Stimulated activated CD4-positive, alpha-beta T cell treated with anti-CD3 and anti-CD28 coated beads, Interleukin-1b, Interleukin-23, amount 100 ng/mL, for 48 hours (primary cell): ENCODE measurements at places on chromosomes 13 and 19.

DNA sequence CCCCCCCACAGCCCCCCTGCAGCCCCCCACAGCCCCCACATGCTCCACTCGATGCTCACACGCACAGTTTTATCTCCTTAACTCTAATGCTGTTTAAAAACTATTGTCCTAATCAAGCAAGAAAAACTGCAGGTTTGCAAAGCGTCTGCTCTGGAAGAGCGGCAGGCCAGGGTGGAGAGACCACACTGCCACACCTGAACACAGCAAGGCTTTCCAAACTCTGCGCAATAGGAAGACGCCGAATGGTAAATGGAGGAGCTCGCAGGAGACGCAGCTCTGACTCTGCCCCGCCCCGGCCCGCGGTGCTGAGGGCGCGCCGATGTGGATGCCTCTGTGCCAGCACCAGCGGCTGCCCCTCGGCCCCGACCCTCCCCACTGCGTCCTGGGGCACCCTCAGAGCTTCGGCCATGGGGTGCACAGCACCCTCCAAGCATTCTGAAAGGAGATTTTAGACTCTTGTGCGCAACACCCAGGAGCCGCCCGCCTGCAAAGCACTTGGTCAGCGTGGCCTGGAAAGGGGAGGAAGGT lies 32.4 kb downstream of the RASA3 start:
- DNase-seq, result no peak

DNA sequence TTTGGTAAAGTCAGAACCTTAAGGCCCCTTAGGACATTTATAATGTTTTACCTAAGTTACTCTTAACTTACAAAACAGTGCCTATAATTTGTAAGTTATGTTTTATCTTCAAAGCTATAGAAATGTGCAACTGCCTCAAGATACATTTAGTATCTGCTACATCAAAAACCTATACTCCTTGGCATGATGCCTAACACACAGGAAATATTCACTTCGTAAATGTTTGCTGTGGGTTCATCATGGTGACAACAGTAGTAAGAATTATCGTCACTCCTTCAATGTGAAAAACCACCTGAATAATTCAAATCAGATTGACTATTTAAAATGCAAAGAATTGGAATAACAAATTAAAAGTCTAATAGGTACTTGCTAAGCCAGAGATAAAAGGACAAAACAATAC lies 184.1 kb downstream of the DIAPH3 start:
- DNase-seq, result no peak

- no peak for DNase-seq
Measured at GRCh38 chr19:10965398-10965797, 4.6 kb downstream of the SMARCA4 start.

- no peak for DNase-seq
Measured at GRCh38 chr13:60957816-60958215, 457.8 kb downstream of the PCDH20 start.

DNA sequence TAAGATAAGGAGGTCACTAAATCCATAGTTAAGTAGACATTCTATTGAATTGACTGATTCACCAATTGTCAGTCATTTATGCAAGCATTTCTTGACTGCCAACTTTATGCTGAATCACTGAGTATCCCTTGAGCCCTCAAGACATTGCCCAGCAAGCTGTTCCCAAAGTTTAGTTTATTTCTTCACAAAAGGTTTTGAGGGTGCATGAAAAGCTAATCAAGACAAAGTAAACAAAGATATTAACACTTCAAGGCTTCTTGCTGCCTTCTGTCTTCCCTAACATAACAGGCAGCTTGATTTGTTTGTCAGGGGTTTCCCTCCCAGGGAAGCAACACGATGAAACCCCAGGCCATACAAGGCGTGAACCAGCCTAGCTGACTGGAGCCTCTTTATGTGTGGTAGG lies 374.4 kb downstream of the SPRY2 start:
- DNase-seq, result no peak

- DNase-seq, result no peak
Measured at GRCh38 chr19:7641290-7642276, 4.7 kb downstream of the STXBP2 start.

DNA sequence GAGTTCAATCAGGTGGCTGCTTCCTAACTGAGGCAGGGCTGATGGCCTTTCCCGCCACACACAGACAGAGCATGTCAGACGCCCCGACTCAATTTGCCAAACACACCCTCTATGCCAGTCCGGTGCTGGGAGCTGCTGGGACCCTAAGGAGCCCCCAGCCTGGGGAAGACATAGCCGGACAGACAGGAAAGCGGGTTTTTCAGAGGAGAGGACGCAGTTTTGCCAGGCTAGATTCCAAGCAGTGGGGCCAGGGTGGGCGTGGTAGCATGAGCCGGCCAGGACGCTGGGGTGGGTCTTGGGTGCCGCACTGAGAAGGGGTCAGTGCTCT lies 19.8 kb downstream of the MAST3 start:
- no peak for DNase-seq

DNA sequence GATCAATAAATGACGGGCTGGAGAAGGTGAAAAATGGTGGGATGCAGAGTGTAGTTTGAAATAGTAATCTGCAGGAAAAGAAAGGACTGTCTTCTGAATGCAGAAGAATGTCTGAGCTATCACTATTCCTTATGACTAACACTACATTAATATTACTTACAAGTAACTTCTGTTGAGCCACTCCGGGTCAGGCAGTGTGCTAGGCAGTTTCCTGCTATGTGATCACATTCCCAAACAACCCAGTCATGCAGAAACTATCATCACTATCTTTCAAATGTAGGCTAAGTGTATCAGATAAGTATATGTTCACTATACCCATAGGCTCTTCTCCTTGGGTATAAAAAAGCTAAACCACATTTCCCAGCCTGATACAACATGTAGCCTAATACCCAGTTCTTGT lies 6.6 kb downstream of the ZNF599 start:
- no peak for DNase-seq

- DNase-seq, result no peak
Measured at GRCh38 chr13:85582890-85583289, 216.3 kb downstream of the SLITRK6 start.

- DNase-seq, result no peak
Measured at GRCh38 chr19:36401475-36401874, 17.0 kb downstream of the ZFP82 start.

DNA sequence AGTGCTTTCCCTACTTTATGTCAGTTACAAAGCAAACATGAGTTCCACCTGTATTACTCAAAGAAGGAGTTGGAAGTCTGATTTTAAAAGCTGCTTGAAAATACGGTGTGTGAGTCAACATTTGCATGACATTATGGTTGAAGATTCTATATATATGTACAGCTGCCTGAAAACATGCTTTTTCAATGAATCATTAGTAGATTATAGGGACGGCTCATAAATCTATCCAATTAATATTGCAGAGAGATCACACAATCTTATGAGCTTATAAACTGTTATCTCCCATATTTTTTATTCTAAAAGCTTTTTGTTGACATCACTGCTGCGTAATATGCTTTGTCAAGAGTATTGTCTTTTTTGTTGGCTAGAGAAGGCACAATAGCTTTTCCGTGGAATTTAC lies 873.8 kb downstream of the SLITRK6 start:
- DNase-seq, result no peak

DNA sequence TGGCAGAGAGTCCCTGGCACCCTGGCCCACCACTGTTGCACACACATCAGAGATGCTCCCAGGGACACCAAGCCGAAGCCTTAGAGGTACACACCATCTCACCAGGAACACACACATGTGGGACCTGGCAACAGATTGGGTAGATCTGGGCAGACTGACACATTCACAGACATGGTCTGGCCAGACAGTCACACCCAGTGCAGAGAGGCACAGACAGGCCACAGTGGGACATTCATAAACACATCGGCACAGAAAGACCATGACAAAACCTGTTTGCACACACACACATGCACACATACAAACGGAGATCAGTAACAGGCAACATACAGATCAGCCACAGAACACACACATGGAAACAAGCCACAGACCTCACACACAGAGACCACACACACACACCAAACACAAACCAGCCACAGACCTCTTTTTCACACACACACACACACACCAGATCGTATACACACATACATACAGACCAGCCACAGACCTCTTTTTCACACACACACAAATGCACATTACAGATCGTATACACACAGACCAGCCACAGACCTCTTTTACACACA lies 6.3 kb upstream of the JUNB start:
- DNase-seq, result no peak

DNA sequence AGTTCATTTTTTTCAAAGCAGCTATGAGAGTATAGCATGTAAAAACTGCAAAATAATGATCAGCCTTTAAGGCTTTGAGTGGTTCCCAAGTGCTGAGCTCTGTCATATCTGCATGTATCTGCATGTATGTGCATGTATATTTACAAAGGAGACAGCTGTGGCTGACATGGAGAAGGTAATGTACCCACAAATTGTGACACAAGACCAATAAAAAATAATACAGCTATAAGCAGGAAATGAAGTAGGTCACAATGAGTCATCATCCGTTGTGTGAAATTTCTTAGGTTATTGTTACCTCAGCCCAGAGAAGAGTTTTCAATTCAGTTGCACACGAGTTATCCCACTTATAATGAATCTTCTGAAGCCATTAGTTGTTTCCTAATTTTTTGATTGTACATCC lies 60.9 kb upstream of the MED4 start:
- no peak for DNase-seq

- DNase-seq, result no peak
Measured at GRCh38 chr13:104871456-104871855, 1664.0 kb downstream of the EFNB2 start.

GRCh38 chr13:109809216-109809932 lies 23.0 kb upstream of the IRS2 start:
- DNase-seq, result no peak

DNA sequence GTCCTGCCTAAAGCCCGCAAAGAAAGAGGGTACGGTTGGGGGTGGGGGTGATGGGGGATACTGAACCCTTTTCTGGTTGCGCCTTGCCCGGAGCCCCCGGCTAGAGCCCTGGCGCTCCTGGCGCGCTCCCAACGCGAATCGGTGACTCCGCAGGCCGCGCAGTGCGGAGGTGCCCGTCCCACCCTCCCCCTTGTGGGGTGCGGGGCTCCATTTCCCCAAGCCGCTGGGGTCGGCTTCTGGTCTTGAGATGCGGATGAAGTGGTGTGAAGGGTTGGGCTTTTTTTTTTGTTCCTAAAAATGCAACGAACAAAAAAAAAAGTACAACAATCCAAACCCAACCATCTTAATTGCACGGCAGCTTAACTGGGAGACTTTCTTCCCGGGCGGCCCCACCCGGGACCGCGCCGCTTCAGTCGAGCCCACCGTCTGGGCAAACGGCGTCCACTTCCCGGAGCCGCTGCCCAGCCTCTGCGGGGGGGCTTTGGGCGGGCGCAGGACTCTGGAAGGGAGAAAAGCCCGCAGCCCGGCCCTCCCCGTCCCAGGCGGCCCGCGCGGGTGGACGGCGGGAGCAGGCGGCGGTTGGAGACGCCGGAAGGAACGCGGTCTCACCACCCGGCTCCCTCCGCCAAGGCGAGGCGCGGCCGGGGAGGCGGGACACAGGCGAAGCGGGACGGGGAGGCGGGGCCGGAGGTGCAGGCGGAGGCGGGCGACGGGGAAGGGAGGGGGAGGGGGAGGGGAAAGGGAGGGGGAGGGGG lies 504 bp upstream of the TRIM13 start:
- peak; percentile 88 for DNase-seq

GRCh38 chr19:38730731-38731589 lies 13.3 kb downstream of the CAPN12 start:
- no peak for DNase-seq

GRCh38 chr13:67042556-67042955 lies 187.6 kb downstream of the PCDH9 start:
- DNase-seq, result no peak

DNA sequence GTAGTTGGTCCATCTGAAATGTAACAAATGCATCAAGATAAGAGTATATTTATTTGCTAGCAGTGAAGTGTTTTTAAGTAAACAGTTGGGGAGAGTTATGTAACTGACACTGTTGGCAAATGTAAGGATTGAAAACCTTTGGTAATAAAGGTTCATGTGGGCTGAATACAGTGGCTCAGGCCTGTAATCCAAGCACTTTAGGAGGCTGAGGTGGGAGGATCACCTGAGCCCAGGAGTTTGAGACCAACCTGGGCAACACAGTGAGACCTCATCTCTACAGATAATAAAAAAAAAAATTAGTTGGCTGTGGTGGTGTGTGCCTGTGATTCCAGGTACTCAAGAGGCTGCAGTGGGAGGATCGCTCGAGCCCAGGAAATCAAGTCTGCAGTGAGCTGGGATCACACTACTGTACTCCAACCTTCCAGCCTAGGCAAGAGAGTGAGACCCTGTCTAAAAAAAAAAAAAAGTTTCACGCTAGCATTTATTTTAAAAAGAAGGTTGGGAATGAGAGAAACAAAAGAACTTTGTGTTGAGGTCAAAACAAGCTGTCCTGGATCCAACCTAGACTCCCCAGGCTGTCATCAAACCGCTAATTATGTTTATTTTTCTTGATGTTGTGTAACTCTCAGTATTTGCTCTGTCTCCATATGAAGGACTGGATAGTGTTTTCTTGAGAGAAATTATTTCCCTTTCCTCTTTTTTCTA lies 20.7 kb downstream of the SETDB2 start:
- DNase-seq, result no peak

DNA sequence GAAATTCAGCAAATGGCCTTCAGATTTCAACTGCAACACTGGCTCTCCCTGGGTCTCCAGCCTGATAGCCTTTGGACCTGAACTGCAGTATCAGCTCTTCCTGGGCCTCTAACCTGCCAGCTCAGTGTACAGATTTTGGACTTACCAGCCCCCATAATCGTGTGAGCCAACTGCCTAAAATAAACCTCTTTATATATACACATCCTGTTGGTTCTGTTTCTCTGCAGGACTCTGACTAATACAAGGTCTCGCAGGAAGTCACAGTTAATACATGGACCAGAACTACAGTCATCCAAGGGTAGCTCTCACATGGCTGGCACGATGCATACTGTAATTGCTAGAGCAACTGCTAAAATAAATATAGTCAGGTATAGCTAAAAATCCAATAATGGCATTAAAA lies 85.1 kb downstream of the KATNAL1 start:
- DNase-seq, result no peak

GRCh38 chr13:96052656-96053002 lies 572 bp downstream of the UGGT2 start:
- no peak for DNase-seq

GRCh38 chr19:11754663-11755062 lies 12.1 kb upstream of the ZNF441 start:
- DNase-seq, result no peak

GRCh38 chr13:86569974-86570373 lies 770.8 kb upstream of the SLITRK6 start:
- DNase-seq, result no peak

GRCh38 chr19:47526798-47527197 lies 11.9 kb upstream of the NAPA start:
- DNase-seq, result no peak

- no peak for DNase-seq
Measured at GRCh38 chr13:74114641-74115040, 19.6 kb downstream of the KLF12 start.
